ENCODE measurements at places on chromosomes 11 and 22.

GRCh38 chr11:72241291-72241781 is 2.6 kb downstream of the PHOX2A start:
- no peak for DNase-seq

DNA sequence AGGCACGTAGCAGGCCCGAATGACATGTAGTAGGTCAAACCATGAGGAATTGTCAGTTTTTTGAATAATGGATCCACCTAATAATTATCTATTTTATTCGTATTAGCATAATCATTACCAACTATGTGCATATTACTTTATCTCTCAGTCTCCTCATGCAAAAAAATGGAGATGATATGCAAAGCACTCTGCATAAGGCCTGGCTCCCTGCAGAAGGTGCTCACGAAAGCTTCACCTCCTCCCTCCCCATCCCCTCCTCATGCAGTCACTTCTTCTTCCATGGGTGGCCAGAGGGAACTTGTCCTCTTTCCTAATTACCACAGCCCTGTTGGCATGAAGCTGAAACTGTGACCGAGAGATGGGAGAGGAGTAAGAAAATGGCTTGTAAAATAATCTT is 20.8 kb upstream of the TSKU start:
- no peak for DNase-seq

DNA sequence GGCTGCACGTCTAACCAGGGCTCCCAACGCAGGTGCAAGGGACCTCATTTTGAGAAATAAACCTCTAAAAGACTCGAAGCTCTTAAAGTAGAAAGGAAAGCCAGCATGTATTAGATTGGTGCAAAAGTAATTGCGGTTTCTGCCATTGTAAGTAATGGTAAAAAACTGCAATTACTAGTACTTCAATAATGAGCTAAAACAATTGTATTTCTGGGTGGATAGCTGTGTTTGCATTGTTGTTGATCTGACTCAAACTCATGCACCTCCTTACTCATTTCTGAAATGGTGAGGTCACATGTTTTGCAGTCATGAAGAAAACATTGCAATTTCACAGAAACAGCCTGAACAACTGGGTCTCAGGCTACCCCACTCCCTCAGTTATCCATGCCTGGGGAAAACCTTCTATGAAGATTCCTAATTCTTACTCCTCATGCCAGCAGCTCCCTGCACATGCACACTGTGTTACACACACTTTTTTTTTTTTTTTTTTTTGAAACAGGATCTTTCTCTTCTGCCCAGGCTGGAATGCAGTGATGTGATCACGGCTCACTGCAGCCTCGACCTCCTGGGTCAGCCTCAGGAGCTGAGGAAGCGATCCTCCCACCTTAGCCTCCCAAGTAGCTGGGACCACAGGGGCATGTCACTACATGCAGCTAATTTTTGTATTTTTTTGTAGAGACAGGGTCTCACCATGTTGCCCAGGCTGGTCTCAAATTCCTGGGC is 24.6 kb downstream of the VWCE start:
- no peak for DNase-seq

DNA sequence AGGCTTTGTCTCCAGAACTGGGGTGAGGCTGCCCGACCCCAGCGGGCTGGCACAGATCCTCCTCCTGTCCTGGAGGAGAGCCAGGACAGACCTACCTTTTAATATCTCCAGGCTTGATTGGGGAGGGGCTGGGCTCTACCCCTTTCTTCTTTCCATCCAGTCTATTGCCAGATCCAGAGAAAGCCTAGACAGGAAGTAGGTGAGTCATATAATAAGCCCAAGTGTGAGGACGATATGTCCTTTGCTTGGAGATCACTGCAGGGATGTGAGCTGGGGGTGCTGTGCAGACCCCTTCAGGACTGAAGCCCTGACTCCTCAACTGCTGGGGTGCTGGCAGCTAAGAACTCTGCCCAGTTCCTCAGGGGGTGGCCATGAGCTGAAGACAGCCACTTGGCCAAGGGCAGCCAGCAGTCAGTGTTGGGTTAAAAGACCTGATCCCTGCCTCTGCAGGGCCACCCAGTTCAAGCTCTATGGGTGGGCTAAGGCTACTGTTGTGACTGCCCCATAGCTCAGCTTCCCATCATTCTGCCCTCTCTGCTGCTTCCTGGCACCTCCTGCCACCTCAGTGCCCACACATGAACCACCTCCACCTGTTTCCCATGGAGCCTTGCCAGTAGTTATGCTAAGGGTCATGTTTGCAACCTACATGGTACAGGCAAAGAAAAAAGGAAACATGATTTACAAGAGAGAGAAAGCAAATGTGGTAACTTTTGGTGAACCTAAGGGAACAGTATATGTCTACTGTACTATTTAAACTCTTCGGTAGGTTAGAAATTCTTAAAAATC is 8.3 kb upstream of the C22orf39 start:
- no peak for DNase-seq

- DNase-seq = no peak
Observed at GRCh38 chr11:9838229-9838628, 174.4 kb downstream of the SWAP70 start.

DNA sequence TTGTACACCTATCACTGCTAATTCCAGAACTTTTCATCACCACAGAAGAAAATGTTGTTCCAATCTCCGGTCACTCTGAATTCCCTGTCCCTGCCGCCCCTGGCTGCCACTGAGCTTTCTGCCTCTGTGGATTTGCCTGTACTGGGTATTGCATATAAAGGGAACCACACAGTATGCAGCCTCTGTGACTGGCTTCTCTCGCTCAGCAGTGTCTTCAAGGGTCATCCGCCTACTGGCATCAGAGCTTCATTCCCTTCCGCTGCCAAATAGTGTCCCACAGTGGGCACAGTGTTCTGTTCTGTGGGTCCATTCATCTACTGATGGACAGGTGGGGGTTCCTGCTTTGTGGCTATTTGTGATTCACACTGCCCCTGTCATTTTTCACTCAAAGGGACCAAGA is 5.3 kb downstream of the DHCR7 start:
- no peak for DNase-seq

- DNase-seq = no peak
Observed at GRCh38 chr11:79436919-79437277, 3.9 kb downstream of the TENM4 start.

DNA sequence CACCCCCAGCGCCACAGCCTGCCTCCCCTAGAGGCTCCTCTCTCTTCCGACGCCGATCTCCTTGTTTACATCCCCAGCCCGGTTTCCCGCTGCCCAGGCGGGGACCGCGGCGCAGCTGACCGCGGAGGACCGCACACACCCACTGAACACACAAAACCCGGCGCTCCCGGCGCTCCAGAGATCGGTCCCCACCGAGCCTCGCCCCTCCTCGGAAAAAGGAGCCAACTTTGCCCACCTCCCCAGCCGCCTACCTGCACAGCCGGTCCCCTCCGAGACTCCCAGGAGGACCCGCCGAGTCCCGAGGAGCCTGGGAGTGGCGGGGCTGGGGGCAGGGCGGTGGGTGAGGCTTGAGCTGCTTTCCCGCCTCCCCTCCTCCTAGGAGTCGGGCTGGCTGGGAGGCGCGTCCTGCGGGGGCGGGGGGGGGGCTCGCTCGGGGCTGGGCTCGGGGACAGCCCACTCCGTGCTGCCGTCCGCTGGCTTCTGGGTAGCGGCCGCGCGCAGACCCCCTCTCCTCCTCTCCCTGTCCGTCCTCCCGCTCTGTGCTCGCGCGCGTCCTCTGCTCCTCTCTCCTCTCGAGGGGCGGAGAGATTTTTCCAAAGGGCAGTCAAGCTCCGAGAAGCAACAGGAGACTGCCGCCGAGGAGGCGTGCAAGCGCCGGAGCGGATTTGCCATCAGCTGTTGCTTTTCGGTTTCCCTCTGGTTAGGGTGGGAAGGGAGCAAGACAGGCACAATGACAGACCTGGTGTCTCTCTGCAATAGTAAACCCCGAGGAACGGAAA is at the start of gene FXYD6:
Gene FXYD6 (minus strand): TSS at position 318 of the 779 bp plus-strand sequence. CDS start 33,882 bp downstream, outside the sequence.
- DNase-seq = no peak

- DNase-seq = no peak
Observed at GRCh38 chr11:117300283-117300663, 9.1 kb downstream of the BACE1-AS start.

DNA sequence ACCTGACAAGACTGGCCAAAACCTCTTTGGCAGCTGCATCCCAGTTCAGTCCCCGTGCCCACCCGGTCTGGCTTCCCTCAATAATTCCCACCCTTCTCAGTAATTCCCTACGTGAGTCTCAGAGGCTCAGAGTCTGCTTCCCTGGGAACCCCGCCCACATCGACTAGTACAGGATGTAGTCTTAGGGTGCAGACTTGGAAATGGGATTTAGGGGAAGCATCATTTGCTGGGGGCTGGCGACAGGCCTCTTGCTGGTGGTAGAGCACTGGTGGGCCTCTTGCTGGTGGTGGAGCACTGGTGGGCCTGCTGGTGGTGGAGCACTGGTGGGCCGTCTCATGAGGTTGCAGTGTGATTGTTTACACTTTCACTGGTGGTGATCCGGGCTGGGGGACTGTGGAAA is 199.5 kb upstream of the B3GAT1 start:
- DNase-seq = no peak

GRCh38 chr22:45200860-45201511 is 37.3 kb downstream of the NUP50 start:
- DNase-seq = no peak
